ENCODE measurements at places on chromosomes 11 and 22. TPM values are rescaled to one million over a fixed set of nuclear protein-coding genes. Genes with fewer than 3 reads are reported as not detected.

Gene SCO2
- 3.1 TPM for total RNA-seq

DNA sequence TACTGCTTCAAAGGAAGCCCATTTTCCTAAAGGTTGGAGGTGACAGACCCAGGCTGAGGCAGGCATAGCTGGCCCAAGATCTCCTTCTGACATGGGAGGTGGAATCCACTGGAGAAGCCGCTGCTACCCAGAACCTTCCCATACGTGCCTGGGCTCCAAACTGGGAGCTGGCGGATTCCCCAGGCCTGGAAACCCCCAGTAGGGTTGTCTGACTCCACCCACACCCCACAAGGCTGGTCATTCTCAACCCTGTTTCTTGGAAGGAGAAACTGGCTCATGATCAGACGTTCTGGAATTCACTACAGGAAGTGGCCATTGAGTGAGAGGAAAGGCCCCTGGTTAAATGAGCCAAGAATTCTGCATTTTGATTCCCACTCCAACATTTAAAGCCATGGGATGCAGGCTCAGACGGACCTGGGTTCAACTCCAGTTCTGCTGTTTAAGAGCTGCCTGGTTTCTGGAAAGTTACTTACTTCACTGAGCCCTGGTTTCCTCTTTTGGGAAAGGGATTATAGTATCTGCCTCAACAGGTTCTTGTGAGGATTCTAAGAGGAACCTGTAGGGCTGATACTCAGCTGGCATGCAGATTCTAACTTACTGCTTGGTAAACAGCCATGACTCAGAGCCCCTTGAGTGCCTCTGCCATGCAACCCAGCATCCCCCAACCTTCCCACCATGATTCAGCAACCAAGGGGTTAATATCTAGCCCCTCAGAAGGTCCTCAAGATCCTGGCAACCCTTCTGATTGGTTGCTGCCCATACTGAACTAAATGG is 19.4 kb upstream of the TSKU start:
- DNase-seq: no peak

- DNase-seq: no peak
Measured at GRCh38 chr22:24026733-24027132, 15.6 kb downstream of the CABIN1 start.

GRCh38 chr11:123272565-123272964 is 77.5 kb upstream of the CLMP start:
- no peak for DNase-seq

GRCh38 chr11:107043242-107044006 is 25.1 kb upstream of the GUCY1A2 start:
- DNase-seq: no peak

GRCh38 chr22:19636696-19637407 is 77.5 kb upstream of the SEPTIN5 start:
- DNase-seq: no peak

DNA sequence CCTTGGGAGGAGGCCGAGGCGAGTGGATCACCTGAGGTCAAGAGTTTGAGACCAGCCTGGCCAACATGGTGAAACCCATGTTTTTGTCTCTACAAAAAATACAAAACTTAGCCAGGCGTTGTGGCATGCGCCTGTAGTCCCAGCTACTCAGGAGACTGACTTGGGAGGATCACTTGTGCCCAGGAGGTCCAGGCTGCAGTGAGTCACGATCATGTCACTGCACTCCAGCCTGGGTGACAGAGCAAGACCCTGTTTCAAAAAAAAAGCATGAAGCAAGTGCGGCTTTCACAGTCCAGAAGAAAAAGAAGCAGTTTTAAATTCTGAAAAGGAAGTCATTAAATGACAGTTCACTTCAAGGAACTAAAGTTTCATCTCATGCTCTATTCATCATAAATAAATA is 7.1 kb upstream of the LTO1 start:
- no peak for DNase-seq

GRCh38 chr11:10305964-10306918 is 1.4 kb downstream of the ADM start:
- DNase-seq: no peak

DNA sequence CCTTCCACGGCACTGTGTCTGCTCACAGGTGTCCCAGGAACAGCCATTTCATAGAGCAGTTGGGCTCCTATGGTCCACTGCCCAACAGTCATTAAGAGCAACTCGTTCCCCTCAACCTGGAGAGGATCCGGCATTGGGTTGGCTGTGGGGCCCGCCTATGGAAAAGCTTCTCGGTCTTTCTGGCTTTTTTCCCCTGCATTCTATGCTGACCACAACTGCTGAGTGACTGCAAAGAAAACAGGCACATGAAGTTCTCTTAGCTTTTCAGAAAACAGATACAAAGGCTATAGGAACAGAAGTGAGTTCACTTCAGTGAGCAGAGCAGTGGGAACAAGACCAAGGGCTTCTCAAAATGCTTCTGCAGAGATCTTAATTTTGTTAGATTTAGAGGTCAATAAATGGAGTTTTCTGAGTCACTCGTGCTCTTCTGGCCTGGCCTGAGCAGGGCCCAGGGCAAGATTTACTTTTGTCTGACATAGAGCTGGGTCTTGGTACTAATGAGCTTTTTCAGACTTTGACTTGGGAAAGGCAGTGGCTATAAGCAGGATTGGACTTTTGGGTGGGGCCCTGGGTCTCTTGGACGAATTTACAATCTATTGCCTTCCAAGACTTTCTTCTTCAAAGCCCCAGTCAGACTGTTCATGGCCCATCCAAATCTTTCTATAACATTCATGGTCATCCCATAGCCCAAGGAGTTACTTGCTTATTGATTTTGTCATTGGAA is 13.6 kb upstream of the APOL5 start:
- no peak for DNase-seq

DNA sequence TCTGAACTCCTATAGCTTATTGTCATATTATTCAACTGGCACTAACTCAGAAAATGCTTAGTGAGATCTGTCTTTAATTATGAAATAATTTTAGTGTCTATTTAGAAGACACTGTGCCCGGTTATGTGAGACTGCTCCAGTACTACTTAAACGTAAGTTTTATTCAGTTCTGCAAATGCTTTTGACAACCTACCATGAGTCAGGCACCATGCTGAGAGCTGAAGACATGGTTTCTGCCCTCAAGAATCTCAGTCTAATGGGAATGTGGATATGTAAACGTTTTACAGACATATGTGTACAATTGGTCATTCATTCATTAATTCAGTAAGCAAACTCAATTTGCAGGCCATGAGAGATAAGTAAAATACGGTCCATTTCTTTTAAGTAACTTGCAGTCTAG is 40.0 kb downstream of the DCUN1D5 start:
- DNase-seq: no peak

DNA sequence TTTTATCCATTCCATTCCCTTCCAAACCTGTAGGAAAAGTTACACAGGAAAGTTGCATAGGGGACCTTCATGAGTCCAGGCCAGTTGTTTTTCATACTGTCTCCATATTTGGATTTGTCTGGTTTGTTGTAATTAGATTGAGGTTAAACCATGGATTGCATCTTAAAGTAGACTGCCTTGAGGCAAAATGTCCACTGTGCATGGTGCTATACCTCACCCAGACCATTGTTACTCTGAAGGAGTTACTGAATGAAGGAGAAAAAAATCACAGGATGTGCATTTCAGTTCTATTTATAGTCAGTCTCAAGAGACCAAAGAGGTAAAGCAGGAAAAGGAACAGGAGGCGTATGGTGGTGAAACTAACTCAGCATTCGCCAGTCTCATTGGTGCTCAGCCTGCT is 29.6 kb upstream of the L3MBTL2 start:
- no peak for DNase-seq

Gene PNPLA5
- total RNA-seq: not detected

- DNase-seq: peak; percentile 93
Measured at GRCh38 chr11:76752321-76753143, 30.6 kb upstream of the TSKU start.

Gene MAJIN
- total RNA-seq: not detected

- no peak for DNase-seq
Measured at GRCh38 chr22:39314251-39314971, 5.0 kb downstream of the RPL3 start.

Gene KCNJ1
- not detected for total RNA-seq

Gene KCNA4
- total RNA-seq: 0.17 TPM

- no peak for DNase-seq
Measured at GRCh38 chr22:19455033-19455432, 7.5 kb upstream of the C22orf39 start.

DNA sequence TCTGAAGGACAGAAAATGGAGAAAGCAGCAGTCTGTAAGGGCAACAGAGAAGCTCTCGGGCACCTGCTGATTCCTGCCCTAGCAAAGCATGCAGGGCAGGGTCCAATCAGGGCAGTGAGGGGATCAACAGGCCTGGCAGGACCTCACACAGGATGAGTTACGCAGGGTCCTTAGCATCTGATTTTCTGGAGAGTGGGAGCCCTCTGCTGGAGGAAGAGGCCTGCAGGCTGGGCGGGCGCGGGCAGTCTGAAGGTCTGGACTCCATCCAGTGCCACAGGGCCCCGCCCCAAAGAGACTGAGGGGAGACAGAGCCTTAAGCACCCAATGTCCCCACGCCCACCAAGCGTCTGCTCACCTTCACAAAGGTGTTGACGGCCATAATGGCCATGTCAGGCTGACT is 28.9 kb downstream of the AP1B1 start:
- DNase-seq: no peak

- no peak for DNase-seq
Measured at GRCh38 chr22:49364398-49364797, 463.3 kb downstream of the BRD1 start.

GRCh38 chr22:30212363-30212995 is 34.1 kb downstream of the LIF start:
- DNase-seq: no peak

Gene MS4A7
- 23.1 TPM for total RNA-seq

Measured in esophagus muscularis mucosa (tissue), 4 donors.